ENCODE measurements at places on chromosomes 1 and 21.

DNA sequence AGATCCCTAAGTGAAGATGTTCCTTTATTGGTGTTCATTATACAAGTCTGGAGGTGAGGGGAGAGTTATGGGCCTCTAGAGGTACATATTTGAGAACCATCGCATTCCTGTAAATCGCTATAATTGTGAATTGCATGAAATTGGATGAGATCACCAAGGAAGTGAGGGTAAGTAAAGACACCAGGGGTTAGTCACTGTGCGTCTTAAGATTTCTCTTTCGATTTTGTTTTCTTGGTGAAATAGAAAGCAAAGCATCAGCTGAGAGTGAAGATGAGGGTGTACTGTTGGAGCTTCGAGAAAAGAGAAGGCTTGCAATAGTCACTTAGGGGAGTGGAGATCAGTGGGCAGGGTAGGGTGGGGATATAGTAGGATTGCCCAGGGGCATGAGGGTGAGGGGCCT, 82.1 kb downstream of the RAVER2 start:
- no peak for DNase-seq

- DNase-seq: no peak
These were observed 30.6 kb downstream of the FAM78B start for GRCh38 chr1:166136222-166136621.

DNA sequence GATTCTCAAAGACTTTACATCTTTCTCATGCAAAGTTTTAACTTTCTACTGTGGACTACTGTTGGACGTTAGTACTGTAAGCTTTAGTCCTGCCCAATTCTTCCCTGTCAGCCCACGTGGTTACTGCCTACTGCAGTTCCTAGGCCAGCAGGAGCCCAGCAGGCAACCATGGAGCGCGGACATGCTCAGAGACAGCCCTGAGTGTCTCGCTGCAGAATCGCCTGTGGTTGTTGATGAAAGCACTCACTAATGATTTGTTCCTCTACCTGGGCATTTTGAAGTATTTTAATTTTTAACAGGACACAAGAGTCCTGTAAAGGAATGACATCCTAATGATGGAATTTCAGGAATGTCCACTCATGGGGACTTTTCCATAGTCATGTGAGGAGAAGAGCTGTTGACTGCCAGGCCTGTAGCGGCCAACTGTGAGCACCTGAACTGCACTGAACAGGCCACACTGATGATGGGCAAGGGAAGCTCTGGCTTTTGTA, 44.1 kb downstream of the PGBD5 start:
- no peak for DNase-seq

DNA sequence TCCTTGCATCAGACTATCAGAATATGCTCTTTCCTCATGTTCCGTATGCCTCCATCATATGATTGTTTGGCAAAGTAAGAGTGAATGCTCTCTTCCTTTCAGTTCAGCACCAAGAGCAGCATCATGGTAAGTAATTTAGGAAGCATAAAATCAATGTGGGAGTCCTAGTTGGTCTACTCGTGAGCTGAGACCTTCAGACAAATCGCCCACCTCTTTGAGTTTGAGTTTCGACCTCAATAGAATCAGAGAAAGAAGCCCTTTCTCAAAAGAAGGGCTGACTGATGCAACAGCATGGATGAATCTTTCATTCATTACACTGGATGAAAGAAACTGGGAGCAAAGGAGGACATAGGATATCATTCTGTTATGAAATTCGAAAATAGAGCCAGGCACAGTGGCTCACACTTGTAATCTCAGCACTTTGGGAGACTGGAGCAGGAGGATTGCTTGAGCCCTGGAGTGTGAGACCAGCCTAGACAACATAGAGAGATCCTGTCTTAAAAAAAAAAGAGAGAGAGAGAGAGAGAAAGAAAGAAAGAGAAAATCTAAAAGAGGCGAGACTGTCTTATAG, 112.5 kb downstream of the ZC3H11B start:
- DNase-seq: no peak

DNA sequence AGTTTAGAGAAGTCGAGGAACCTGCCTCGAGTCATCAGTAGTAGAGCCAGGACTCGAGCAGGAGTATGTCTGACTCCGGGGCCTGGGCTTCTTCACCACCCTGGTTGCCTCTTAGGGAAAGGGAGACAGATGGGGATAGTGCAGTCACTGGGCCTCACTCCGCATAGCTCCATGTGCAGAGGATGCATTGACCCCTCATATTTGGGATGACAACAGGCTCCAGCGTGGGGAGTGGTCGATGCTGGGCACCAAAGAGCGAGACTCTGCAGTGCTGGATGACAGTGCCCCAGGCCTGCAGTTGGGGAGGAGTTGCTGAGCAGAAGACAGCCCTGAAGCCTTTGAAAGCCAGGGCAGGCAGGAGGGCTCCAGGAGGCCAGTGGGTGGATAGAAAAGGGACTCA, 20.8 kb upstream of the TENT5C start:
- no peak for DNase-seq

DNA sequence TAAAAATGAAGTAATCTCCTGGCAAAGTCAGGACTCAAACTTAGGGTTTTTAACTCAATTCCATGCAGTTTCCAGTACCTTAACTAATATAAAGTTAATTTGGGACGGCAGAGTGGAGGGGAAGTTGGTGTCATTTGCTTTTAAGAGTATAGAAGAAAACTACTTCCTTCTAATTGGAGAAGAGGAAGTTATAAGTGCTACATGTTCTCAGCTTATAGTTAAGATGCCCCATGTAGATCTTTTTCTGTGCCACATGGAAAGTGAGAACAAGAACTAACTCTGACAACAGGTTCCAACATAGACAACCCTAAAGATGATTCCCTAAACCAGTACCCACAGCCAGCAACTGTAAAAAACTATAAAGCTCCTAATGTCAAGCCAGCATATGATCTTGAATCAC, 11.5 kb downstream of the RRAGC start:
- DNase-seq: peak; percentile 75

DNA sequence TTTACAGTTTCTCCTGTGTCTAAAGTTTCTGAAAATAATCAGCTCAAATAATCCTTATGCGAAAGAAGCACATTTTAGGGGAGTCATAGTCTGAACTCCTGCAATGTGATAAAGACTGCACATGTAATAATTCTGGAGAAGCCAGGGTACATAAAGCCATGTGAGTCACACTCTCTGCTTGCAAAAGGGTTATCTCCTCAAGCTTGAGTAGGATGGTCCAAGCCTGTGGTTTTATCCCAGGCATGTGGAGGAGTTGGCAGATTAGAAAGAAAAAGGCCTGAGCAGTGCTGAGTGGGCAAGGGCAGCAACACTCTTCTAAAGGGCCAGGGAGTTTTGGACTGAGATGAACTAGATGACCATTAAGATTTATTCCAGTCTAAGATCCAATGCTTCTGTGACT, 220.4 kb downstream of the RHOU start:
- DNase-seq: no peak

DNA sequence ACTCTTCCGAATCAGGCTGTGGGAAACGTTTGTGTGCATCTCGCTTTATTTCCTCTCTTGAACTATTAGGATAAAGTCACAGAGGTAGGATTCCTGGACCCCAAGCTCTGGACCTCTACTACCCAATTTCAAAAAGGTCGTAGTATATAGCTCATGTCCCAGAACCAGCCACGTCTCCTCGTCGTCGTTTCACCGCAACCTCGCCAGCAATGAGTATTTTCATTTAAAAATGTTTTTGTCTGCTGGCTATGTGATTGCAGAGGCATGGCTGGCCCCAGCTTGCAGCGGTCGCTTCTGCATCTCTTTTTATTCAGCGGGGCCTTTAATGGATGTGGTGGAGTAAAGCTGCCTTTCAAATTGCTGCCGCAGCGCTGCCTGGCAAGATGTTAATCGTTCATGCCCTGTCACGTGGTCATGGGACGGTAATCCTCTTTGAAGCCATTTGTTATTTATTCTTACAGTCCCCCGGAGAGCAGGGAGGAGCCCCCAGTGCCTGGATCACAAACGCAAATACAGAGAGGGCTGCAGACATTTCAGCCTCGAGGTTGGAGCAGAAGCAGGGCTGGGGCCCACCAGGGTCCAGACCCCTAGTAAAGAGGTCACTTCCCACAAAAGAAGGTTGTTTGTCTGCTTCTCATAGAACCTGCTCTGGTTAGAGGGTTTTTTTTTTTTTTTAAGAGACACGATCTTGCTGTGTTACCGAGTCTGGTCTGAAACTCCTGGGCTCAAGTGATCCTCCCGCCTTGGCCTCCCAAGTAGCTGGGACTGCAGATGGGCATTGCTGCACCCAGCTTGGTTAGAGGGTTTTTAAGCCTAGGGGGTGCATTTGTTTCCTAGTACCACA, 11.6 kb upstream of the NPHP4 start:
- DNase-seq: no peak

Measured in GF-D8 (cell line).